ENCODE measurements at places on chromosomes 16 and 17.

GRCh38 chr17:38541281-38541680, 64.5 kb downstream of the SRCIN1 start:
- DNase-seq: no peak

DNA sequence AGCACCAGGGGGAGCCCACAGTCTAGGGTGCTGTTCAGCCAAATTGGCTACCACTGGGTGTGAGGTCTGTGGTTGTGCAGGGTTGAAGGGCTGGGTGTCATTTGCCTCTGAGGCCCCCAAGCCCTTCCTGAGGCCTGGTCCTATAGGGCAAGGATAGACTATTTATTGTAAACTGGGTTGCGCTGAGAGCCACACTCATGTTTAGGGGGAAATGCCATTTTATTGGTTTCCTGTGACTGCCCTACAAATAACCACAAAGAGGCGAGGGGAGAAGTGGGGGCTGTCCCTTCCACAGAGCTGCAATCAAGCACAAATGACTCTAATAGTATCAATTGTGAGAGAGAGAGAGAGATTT, 3.6 kb upstream of the ZCCHC14 start:
- DNase-seq: peak; percentile 11

GRCh38 chr16:27838536-27839175, 224.9 kb downstream of the GSG1L start:
- no peak for DNase-seq

DNA sequence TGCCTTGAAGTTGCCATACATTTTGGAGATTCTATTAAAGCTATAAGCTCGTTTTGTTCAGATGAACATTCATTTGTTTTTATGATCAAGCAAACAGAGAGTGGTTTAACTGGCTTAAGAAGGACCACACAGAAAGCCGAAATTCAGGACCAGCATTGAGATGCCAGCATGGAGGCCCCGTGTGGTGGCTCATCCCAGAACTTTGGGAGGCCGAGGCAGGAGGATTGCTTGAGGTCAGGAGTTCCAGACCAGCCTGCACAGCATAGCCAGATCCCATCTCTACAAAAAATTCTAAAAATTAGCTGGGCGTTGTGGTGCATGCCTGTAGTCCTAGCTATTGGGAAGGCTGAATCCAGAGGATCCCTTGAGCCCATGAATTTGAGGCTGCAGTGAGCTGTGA, 45.9 kb upstream of the KIFC3 start:
- DNase-seq: no peak

GRCh38 chr16:19502395-19503131, 19.3 kb downstream of the GDE1 start:
- peak; percentile 88 for DNase-seq

- no peak for DNase-seq
These were observed 45.2 kb downstream of the N4BP1 start for GRCh38 chr16:48564544-48565444.

DNA sequence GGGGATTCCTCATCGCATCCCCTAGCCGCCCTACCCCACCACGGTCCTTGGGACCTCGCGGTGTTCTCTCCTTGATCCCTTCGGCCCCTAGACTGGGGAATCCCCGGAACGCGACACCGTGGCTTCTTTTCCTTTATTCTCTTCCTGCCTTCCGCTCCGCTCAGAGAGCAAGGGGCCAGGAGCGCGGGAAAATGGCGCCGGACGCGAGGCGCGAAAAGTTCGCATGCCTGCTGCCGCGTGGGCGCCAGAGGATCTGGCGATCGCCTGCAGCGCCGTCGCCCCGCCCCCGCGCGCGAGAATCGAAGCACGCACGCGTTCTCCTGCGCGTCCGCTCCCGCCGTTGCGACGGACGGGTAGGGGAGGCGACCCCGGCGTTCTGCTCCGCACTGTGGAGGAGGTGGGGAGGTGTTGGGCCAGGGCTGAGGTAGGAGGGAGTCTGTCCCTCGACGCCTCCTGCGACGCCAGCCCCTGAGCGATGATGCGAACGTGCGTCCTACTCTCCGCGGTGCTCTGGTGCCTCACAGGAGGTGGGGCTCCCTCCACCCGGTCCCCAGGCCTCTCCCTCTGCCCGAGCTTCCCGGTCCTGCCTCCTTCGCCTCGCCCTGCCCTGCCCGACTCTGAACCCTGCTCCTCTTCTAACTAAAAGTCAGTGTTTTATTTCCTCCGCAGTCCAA, at the start of gene ZPBP2:
Gene ZPBP2 (plus strand): TSS at position 323 of the 674 bp plus-strand sequence. CDS start 153 bp downstream, at position 476.
- DNase-seq: no peak

GRCh38 chr16:85659805-85660511, 28.8 kb downstream of the GINS2 start:
- DNase-seq: peak; percentile 64

DNA sequence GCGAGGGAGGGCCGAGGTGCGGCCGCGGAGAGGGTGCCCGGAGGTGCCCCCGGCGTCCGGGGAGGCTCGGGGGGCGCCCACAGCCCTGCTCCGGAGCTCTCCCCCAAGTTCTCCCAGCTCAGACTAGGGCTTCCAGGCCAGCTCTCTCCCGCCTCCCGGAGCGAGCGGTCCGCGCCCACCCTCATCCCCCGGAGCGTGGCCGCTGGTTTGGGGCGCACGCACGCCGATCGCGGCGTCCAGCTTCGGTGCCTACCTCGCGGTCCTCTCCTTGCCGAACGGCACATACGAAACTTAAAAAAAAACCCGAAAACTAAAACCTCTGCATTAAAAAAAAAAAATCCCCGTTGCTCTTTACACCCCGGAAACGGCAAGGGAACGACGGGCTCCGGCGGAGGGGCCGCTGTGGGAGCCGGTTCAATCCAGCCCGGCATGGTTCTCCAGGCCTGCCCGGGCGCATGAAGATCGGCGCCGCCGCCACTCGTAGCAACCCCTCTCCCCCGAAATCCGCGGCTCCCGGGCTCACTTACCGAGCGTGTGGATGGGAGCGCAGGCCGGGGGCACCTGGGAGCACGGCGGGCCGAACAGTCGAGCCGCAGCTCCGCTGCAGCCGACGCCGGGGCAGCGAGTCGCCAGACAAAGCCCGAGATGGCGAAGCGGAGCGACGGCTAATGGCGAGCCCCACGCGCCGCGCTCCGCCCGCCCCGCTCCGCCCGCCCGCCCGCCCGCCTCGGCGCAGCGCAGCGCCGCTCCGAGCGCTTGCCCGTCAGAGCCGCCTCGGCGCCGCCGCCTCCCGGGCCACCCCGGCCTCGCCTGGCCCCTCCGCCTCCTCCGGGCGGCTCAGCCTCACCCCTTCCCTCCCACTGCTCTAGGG, 973 bp upstream of the UBTF start:
- peak; percentile 45 for DNase-seq

DNA sequence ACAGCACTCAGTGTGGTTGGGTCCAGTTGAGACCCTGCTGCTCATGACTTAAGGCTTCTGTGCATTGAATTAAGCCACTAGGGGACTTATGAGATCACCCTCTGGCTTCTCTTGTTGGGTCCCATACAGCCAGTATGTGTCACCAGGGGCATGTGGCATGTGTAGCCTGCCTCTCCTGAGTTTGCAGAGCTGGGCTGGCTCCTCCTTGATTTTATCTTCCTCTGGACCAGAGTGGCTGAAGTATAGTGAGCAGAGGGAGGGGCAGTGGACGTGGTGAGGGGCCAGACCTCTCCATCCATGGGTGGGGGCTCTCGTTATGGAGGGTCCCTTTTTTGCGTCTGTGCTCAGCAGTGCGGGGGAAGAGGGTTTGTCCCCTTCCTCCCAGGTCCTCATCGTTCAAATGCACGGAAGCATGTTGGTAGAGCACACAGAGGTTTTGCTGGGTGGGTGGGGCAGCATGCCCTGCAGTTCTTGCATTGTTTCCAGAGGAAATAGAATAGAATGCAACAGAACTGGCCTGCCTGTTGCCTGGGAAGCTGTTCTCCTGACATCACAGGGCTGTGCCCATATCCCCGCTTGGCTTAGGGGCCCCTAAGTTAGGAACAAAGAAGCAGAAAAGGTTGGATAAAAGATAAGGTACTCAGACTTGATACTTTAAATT, 77.4 kb downstream of the SPECC1 start:
- DNase-seq: no peak

GRCh38 chr17:80394629-80395216, 20.2 kb upstream of the ENDOV start:
- no peak for DNase-seq

DNA sequence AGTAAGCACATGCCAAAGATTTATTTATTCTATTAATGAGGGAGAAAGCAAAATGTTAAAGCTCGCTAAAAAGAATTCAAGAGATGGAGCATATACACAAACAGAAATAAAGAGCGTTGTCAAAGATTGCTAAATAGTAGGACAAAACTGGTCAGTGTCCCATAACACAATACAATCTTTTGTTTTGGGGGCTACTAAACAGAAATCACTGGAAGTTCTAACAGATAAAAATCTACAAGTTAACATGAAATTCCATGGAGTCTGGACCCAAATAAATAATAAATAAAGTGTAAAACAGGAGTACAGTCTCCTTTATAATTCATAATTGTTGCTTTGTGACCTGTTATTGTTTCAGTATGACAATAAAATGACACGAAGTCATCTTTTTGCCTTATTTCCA, 115.2 kb upstream of the CNTNAP4 start:
- no peak for DNase-seq

- no peak for DNase-seq
These were observed 502 bp downstream of the SMPD3 start for GRCh38 chr16:68447653-68448359.

GRCh38 chr17:5203178-5203907, 11.7 kb upstream of the ZNF594 start:
- DNase-seq: no peak

DNA sequence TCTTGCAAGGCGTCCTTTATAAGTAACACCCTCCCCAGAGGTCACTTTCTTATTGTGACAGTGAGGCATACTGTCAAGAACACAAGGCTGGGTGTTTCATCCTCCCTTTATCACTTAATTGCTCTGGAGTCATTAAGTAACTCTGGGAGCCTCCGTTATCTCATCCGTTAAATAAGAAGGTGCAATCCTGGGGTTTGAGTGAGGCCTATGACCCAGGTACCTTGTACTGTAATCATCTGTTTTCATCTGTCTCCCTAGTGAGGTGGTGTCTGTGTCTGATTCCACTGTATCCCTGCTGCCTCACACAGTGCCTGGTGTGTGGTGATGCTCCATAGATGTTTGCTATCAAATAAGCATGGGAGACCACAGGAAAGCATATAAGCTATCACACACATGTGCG, 17.7 kb downstream of the TNS4 start:
- no peak for DNase-seq

DNA sequence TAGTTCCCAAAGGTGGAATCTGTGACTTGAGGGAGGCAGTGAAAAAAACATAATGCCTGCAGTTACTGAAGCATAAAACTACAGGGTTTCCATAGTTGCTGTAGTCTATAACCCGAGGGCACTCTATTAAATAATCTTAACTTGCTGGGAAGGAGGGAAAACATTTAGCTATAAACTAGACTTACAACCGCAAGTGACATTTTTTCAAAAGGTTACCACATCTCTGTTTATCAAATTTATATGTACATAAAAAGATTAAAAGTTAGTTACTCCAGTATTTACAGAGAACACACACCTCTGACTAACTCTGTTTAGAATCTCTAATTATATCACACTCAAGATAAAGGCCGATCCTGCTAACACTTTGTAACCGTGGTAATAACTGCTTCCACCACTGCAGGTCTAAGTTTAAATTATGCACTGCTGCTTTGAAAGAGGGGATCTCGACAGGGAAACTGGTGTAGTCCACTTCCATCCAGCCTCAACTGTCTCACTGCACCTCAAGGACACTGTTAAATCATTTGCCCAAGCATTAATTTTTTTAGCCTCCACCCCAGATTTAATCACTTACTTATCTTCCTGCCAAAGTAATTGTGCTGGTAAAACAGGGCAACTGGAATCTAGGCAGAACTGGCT, 14.6 kb downstream of the KCNJ16 start:
- no peak for DNase-seq

DNA sequence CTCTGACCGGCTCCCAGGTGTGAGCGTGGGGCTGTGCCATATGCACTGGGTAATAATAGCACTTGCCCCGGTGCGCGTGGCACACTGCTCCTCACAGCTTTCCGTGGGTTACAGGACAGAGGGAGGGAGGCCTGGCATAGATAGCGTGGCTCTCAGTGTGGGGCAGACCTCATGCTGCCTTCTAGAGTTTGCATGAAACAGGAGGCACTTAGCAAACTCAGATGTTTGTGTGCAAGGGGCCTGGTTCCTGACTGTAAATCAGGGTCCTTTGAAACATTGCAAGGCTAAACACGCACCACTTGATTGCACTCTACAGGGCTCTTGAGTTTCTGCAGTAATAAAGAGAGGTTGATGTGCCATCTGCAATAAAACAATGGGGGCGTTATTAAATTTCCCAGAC, 101.7 kb downstream of the RPTOR start:
- DNase-seq: no peak

DNA sequence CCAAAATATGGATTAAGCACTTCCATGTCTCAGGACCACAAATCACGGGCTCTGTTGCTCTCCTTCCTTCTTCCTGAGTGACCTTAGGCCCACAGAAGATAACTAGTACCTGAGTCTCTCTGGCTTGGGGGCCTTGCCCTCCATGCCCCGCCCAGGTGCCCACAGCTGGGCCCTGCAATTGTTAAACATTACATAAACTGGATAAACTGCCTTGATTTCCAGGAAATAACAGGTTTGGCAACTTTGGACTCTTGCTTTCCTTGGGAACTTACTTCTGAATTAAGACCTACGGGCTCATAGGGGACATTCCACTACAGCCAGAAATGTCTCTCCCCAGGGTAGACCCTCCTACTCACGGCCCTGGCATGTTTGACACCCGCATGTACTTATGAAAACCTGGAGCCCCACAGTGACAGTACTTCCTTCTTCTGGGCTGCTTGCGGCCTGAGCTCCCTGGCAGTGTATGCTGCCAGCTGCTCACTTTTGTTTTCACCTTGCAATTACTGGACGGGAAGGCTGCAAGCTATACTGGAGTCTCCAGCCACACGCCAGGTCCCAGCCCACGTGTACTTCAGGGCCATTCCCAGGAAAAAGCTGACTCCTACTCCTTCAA, 2.3 kb upstream of the UBALD2 start:
- peak; percentile 74 for DNase-seq

- DNase-seq: no peak
These were observed 51.3 kb downstream of the CCDC42 start for GRCh38 chr17:8693328-8693727.

- peak; percentile 68 for DNase-seq
These were observed 268.8 kb downstream of the SEC14L1 start for GRCh38 chr17:77409282-77410161.

- DNase-seq: peak; percentile 53
These were observed 669 bp downstream of the MIEF2 start for GRCh38 chr17:18261146-18261515.

DNA sequence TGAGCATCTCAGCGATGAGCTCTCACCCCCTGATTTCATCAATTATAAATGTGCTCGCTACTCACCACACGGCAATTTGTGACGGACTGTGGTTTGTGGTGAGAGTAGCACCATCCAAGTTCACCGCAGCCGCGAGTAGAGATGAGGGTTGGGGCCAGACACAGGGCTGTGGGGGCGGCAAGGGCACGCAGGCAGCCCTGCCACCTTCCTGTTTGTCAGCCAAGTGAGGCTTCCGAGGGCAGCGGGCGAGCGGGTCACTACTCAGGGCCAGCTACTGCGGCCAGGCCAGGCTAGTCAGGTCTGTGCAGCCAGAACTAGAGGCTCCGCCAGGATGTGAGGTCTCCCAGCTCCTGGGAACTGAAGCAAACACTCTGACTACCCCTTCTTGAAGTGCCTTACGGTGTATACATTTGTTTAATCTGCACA, 39.6 kb upstream of the MEOX1 start:
- peak; percentile 76 for DNase-seq
